ENCODE measurements at places on chromosomes 7 and 10.

DNA sequence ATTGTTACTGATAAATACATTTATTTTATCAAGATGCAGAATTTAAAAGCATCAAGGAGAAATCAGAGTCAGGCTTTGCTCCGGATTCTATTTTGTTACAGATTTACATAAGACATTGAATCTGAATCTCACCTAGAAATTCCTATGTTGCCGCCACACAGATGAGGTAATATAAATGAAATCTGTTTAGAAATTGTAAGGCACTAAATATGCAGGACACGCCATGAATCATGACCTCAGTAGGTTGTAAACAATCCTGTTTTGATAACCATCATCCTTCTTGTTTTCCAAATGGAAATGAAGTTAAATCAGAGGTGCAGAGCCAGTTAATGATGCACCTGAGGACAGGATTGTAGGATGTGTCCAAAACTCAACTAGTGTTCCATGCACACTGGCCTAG lies 778.0 kb downstream of the MAGI2 start:
- no peak for DNase-seq

GRCh38 chr10:125564570-125564969 lies 118.4 kb downstream of the TEX36 start:
- DNase-seq = no peak

DNA sequence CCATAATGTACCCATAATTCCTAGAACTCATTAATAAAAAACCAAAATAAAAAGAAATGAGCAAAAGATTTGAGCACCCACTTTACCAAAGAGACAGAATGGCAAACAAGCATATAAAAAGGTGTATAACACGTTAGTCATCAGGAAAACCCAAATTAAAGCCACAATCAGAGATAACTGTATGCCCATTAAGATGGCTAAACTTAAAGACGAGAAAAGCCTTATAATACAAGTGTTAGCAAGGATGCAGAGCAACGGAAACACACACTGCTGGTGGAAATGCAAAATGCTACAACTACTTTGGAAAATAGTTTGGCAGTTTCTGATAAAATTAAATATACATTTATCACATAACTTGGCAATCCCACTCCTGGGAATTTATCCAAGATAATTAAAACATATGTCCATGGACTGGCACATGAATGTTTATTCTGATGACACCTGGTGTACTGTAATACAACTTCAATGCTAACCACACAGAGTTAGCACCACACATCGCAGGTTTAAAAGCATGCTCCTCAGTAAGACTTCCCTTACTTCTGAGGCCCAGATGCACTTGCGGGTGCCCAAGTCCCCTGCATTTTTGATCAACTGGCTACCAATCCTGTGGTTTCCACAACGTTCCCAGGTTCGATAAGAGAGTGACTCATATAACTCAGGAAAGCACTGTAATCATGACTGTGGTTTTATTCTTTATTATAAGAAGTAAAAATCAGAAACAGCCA lies 158.6 kb downstream of the SNX13 start:
- DNase-seq = peak; percentile 21

DNA sequence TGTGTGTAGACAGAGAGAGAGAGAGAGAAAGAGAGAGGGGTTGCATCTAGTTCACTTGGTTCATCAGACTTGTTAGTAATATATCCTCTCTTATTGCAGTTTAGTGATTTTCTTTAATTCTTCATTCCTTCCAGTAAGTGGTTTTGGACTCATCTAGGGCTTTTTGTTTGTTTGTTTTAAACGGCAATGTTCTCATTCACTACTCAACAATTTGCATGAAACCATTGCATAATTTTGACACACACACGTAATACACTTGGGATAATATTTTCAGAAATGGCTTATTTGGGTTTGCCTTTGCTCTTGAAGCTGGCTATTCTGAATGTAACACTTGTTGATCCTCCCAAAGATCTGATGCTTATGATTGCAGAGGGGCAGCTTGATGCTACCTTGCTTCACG lies 16.4 kb upstream of the ZNF32 start:
- no peak for DNase-seq

DNA sequence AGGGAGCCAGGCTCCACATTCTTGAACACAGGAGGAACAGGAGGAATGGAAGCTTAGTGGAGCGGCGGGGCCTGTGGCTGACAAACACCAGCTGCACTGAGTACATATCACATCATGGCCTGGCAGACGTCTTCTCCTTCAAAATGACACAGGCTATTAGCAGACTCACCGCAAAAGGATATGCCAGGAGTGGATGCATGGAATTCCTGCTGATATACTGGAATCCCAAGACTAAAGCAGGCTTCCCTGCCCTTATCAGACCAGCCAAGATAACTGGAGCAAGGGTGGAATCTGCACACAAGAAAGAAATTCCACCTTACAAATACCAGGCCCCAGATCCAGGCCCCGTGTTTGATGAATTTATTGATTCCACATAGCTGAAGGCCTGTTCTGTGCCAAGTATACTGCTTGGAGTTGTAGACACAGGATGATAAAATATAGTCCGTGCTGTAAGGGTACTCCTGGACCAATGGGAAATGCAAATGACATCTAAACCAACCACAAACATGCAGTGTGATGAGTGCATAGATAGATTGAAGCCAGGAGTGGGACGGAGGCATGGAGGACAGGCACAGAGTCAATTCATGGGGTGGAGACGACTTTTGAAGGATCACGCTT lies 480.5 kb upstream of the ZMIZ1 start:
- DNase-seq = peak; percentile 68

GRCh38 chr7:4097001-4097609 lies 585.0 kb upstream of the FOXK1 start:
- DNase-seq = no peak
